Hematopoietic multipotent progenitor cell treated with erythropoietin and hydrocortisone succinate and interleukin-3 and kit ligand, for 8 days (in vitro differentiated cells): ENCODE measurements at places on chromosomes 1 and 21.

DNA sequence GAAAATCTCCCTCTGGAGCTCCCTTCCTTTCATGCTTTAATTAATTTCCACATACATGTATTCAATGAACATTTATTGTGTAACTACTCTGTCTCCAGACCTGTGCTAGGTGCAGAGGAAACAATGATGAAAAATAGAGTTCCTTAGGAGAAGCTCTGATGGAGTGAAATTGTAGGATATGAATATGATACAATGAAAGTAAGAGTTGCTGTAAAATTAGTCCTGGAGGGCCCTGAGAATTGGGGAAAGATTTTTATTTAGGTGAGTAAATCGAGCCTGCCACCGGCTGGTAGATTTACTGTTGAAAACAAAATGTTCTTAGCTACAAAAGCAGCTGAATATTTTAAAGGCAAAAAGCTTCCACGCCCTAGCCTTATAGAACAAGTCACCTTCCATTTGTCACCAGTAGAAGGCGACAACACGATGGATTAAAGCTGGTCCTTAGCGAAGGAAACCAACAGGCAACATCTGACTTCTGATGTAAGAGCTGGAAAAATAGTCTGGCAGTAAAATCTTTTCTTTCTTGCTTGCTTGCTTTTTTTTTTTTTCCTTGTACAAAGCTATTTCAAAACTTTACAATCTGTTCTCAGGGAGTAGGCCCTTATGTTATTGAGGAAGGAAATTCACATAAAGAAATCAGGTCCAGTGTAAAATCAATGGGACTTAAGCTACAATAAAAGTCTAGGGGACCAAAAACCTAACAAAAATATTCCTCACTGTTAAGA lies 82.0 kb upstream of the ROR1 start:
- DNase-seq, result peak; percentile 63

- no peak for DNase-seq
Observed at GRCh38 chr1:108000620-108001111, 35.7 kb upstream of the VAV3 start.

DNA sequence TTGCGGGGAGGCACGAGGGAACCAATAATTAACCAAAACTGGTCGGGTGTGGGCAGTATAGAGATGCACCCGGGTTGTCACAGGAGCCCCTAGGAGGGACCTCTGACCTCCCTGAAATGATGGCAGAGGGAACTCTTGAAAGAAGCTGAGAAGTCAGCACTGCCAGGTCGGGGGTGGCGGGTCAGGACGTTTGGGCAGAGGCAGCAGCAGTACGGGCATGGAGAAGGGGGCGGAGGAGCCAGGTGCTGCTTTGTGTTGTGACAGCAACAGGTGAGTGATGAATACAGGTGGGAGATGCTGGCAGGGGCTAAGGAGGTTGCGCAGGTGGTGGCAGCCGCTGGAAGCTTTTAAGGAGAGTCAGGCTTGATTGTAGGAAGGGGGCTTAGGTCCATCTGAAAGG lies 11.7 kb downstream of the TNFRSF1B start:
- no peak for DNase-seq

GRCh38 chr1:223631473-223631872 lies 34.0 kb downstream of the CAPN8 start:
- DNase-seq, result no peak

DNA sequence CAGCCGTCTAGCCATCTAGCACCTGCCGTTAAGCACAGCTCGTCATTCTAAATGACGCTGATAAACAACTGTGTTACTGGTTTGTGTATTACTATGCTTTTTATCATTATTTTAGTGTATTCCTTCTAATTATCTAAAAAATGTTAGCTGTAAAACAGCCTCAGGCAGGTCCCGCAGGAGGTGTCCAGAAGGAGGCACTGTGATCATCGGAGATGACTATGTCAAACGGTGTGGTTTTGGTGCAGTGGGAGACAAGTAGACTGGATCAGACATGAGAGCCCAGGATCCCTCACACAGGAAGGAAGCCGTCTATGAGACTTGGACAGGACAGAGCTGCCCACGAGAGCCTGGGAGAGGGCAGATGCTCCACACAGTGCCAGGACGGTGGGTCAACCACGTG lies 55.3 kb upstream of the COL6A1 start:
- DNase-seq, result no peak

DNA sequence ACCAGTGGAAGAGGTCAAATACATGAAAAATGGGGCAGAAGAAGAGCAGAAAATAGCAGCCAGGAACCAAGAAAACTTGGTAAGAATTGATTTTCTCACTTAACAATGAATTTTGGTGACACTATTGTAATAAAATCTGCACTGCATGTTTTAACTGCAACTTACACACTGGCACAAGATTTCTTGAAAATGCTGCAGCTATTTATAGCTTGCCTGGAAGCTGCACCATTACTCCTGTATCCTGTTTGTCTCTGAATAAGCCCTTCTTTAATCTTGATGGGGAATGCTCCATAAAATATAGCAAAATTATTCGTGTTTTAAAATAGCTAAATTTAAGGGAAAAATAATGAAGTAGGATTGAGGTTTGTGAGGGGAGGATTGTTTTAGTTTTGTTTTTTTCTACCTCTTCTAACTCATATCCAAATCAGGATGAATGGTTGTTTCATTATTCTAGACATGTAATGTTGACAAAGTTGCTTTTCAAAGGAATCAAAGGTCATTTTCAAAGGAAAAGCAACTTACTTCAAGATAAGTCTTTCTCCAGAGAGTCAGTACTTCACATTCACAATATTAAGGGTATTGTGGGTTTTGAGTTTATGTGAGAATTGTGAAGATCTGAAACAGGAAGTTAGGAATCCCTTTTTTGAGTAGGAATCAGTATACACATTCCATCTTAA lies 120.9 kb downstream of the C1orf21 start:
- DNase-seq, result no peak

- DNase-seq, result no peak
Observed at GRCh38 chr1:2374252-2375155, 16.9 kb downstream of the MORN1 start.
